ENCODE measurements at places on chromosomes 12 and 14. TPM values are rescaled to one million over a fixed set of nuclear protein-coding genes. Genes with fewer than 3 reads are reported as not detected.

- no peak for DNase-seq
- H3K27me3 ChIP-seq = no peaks in the 10 kb centered on the region
- peaks cover 10% of the 10 kb centered on the region for H3K36me3 ChIP-seq
- no peak overlapping the region for H3K4me3 ChIP-seq
Observed at GRCh38 chr12:109241936-109242335, 67.1 kb downstream of the FOXN4 start.

- no peak for DNase-seq
- H3K4me3 ChIP-seq = no peak overlapping the region
- no peak overlapping the region for H3K27ac ChIP-seq
- H3K27me3 ChIP-seq = no peaks in the 10 kb centered on the region
Observed at GRCh38 chr14:67396381-67396970, 15.5 kb downstream of the PLEK2 start.

- peaks cover 18% of the 10 kb centered on the region for H3K4me1 ChIP-seq
- no peak overlapping the region for H3K4me3 ChIP-seq
- no peaks in the 10 kb centered on the region for H3K36me3 ChIP-seq
Observed at GRCh38 chr14:55267820-55268219, 3.4 kb upstream of the FBXO34 start.

DNA sequence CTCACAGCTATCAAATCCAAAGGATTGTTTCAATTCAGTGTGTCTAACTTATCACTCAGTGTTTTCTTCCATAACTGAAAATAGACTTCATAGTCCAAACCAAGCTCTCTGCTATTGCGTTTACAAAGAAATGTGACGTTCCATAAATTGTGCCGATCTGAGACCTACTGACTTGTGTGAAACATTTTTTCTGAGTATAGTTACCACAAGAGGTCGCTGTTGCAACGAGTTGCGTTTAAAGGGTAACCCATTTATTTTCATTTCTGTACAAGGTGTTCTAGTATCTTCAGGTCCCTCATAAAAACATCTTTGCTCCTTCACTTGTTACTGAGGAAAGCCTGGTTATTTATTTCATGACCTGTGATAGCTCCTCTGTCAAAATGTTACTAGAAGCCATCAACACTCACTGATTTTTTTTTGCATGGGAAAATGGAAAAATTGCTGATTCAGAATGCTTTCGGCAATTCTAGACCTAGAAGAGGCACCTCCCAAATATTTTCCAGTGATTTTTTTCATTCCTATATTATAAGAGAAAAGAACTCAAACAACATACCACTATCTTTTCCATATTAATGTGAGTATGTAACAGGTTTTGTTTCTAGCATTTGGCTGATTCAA, 60.9 kb upstream of the OR4E1 start:
- H3K27ac ChIP-seq = no peak overlapping the region
- H3K36me3 ChIP-seq = peaks cover 6% of the 10 kb centered on the region
- peak overlapping the region; percentile 62 for H3K4me3 ChIP-seq
- DNase-seq = peak; percentile 57
- H3K4me1 ChIP-seq = peaks cover 14% of the 10 kb centered on the region

The OR11H12 gene
- total RNA-seq = not detected

Measured in activated CD8-positive, alpha-beta T cell treated with anti-CD3 and anti-CD28 coated beads for 36 hours (primary cell).